Common myeloid progenitor, CD34-positive (primary cell): ENCODE measurements at places on chromosomes 12 and 14.

DNA sequence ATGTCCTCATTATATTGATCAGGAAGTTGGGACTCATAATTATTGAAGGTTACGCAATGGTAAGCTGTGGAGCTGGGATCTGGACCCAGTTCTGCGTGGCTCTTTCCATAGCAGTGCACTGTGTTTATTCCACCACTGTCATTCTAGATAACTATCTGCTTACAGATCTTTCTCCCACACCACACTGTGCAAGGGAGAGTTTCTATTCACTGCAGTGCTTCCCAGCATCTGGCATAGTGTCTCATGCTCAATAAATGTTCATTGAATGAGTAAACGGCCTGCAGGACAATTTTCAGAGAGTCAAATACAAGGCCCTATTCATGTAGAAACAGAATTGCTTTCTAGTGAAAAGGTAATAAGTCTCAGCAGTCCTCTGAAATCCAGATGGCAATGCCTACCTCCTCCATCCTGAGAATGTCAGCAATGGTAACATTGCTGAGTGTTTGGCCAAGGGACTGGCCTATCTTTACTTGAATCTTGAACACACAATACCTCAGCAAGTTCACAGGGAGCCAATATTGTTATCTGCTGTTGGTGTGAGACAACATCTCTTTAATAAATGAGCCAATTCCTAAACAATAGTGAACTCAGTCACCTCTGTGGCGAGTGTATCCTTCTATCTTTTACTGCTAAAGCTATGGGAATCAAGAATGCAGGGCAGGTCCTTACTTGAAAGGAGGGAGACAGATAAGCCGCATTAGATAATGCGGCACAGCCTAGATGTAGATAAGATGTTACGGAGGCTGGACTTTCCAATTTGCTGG is 332.4 kb upstream of the PRICKLE1 start:
- DNase-seq: no peak

DNA sequence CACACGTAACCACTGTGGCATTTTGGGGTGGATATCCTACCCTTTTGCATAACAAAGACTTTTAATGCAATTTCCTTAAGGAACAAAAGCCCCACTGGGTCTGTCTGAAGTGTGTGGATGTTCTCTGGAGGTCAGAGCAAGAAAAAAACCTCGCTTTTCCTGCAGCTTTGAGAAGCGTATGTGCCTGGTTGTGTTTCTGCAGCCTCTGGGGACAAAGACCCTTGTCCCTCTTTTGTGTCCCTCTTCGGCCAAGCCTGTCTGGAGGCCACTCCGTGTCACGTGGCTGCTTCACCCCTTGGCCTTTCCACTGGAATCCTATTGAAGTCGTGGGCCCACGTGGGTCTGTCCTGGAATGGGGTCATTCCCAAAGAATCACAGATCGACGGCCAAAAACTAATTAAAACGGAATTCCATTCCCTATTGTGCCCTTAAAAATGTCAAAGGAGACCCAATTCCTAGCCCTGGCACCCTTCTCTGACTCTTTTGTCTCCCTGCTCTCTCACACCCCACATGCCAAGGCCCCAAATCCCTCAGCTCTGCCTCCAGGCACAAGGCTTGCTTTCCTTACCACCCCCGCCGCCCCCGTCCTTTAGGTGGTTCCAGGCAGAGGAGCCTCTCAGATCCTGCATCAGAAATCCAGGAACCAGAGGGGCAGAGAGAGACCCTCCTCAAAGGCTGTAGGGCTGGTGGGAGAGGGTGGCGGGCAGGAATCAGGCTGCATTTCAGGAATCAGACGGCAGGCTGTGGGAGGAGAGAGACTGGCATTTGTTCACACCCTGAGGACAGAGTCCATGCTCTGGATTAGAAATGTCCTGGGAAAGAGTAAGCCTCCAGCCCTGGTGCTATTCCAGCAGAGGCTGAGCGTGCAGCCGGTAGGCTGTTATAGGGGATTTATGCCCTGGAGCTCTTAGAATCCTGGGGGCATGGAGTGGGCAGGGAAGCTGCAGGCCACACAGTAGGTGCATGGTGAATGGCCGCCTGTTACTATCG is 12.6 kb upstream of the CYP46A1 start:
- no peak for DNase-seq

GRCh38 chr12:111426344-111427185 is 20.8 kb downstream of the SH2B3 start:
- DNase-seq: no peak

DNA sequence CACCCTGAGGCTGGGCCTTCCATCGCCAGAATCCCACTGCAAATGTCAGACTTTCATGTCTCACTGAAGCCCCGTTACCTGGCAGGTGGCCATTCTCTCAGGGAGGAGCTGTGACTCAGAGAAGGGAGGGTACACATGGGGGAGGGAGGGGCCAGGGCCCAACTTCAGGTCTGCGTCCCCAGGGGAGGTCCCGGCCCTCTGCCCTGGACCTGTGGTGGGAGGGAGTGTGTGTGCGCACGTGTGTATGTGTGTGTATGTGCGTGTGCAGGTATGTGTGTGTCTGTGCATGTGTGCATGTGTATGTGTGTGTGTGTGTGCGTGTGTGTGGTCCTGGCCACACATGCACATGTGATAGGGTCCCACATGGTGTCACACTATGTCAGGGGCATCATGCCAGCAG is 50.9 kb downstream of the MVK start:
- no peak for DNase-seq

GRCh38 chr12:113994051-113994450 is 27.9 kb upstream of the RBM19 start:
- DNase-seq: no peak
